Choroid plexus epithelial cell (primary cell): ENCODE measurements at places on chromosomes 2 and 18.

- DNase-seq: peak; percentile 65
These were observed 9.8 kb upstream of the ERBB4 start for GRCh38 chr2:212548455-212548819.

DNA sequence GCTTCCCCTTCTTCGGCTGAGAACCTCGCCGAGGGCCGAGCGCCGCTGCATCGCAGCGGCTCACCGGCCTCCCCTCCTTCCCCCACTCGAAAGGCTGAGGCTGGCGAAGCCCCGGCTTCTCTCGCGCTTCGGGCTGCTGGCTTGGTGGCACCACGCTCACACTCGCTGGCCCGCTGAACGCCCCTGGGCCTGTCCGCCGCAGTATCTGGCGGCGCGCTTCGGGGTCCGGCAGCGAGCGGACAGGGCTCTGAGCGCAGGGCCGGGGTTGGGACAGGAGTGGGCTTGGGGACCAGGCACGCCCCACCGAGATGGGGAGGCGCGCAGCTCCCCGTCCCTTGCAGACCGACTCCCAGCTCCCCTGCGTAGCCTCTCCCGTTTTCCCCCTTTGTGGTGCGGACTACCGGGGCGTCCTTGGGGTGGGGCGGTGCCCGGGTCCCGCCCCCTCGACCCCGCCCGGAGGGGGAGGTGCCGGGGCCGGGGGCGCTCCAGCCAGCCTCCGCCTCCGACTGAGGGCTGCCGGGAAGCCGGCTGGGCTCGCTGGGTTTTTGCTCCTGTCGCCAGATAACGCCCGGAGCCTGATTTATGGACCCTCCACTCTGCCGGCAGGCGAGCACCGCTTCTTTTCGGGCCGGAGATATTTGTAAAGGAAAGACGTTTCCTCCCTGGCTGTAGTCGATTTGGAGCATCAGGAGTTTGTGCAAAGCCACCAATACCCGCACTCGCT is 3.8 kb downstream of the GBX2 start:
- no peak for DNase-seq

DNA sequence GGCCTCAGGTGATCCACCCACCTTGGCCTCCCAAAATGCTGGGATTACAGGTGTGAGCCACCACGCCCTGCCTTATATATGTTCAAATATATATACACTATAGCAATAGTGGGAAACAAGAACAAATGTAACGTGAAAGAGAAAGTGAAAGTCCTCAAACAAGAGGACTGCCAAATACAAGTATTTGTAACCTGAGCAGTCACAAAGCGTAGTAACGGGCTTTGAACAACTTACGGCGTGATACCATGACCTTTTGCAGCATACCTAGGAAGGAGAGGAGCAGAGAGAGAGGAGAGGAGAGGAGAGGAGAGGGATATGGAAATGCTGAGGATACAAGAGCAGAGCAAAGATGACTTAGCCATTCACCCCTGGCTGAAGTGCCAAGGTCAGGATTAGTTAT is 113.8 kb upstream of the RGPD4 start:
- DNase-seq: peak; percentile 38

- DNase-seq: no peak
These were observed 301.4 kb upstream of the TNP1 start for GRCh38 chr2:217160978-217161973.

- DNase-seq: no peak
These were observed 208.2 kb downstream of the UBE2E3 start for GRCh38 chr2:181188605-181189004.

DNA sequence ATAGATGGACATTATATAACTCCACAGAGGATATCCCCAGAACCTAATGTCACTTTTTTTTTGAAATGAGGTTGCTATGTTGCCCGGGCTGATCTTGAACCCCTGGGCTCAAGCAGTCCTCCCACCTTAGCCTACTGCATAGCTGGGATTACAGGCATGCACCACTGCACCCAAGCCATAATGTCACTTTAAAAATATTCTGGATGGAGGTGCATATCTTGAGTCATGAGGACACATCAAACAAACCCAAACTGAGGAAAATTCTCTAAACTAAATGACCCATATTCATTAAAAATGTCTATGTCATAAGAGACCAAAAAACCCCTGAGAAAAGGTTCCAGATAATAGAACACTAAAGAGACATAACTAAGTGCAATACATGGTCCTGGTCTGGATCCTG is 36.3 kb downstream of the OSGEPL1 start:
- no peak for DNase-seq

- no peak for DNase-seq
These were observed 257.1 kb downstream of the BCL11A start for GRCh38 chr2:60296219-60296955.

DNA sequence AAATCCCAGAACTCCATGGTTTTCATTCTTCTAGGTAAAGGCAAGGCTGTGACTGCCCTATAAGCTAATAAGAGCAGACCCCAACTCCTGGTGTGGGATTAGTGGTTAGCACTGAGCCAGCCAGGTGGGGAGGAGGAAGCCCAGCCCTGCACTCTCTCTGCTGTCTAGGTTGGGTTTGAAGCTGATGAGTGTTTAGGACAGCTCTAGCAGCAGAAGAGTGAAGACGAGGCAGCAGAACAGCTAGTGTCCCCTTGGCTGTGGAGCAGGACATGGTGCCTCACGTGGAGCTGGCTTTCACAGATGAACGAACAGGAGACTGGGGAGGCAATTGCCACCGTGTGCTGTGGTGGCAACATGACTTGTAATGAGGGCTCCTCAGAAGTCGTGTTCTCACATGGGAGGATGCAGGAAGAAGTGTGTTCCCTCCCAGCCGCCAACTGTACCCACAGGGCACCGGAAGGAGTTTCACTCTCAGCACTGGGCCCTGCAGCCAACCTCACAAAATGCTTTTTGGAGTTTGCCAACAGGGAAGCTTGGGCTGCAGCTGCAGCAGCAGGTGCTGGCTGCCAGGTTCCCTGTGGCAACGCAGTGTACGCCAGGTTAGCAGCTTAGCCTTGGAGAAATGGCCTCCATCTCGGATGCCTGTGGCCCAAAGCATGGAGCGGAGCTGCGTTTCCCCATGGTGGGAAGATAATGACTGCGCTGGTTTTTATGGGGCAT is 328.2 kb downstream of the SETBP1 start:
- DNase-seq: no peak

- peak; percentile 78 for DNase-seq
These were observed 20.0 kb upstream of the RESP18 start for GRCh38 chr2:219352448-219353023.
